ENCODE measurements at places on chromosomes 13 and 19. TPM values are rescaled to one million over a fixed set of nuclear protein-coding genes. Genes with fewer than 3 reads are reported as not detected.

Gene MYADM
- total RNA-seq, result 24.8 TPM

Gene MBD3L1
- not detected for total RNA-seq

Gene PSG11
- not detected for total RNA-seq

Gene ZNF765
- total RNA-seq, result 3.5 TPM

Gene EHD2
- total RNA-seq, result 124 TPM

Gene TMEM255B
- 0.42 TPM for total RNA-seq

Gene CDX2
- not detected for total RNA-seq

Gene GAMT
- total RNA-seq, result 31.1 TPM

Gene ZNF726
- 3.1 TPM for total RNA-seq

Gene LILRA5
- total RNA-seq, result not detected

Gene TMEM190
- total RNA-seq, result not detected

Gene C19orf85
- total RNA-seq, result not detected

Gene GPC6
- total RNA-seq, result 4.1 TPM

Gene TUBGCP3
- total RNA-seq, result 13.6 TPM

Gene STOML3
- total RNA-seq, result not detected

Gene NLRP11
- total RNA-seq, result not detected

Gene GJB2
- 669 TPM for total RNA-seq

Gene KIR2DL1
- total RNA-seq, result not detected

Gene ZSCAN5C
- not detected for total RNA-seq

Gene TRAPPC5
- total RNA-seq, result 131 TPM

Gene CRLF1
- 2.4 TPM for total RNA-seq

Gene SLITRK1
- total RNA-seq, result not detected

Gene CRYL1
- 51.6 TPM for total RNA-seq

Gene NOVA2
- total RNA-seq, result not detected

Gene OSCAR
- total RNA-seq, result 0.21 TPM

Gene F10
- not detected for total RNA-seq

Gene WDR87
- not detected for total RNA-seq

Gene DLL3
- 1.4 TPM for total RNA-seq

Gene STARD13
- 3.0 TPM for total RNA-seq

Gene CACNG6
- not detected for total RNA-seq

Gene CELF5
- total RNA-seq, result not detected

Gene CCL25
- not detected for total RNA-seq

Gene SLC25A42
- 4.0 TPM for total RNA-seq

Gene POSTN
- total RNA-seq, result 1.8 TPM

Gene TGFBR3L
- 10.2 TPM for total RNA-seq

Gene LGALS14
- not detected for total RNA-seq

Gene CACNA1A
- not detected for total RNA-seq

Gene MAP4K1
- total RNA-seq, result not detected

Gene ZNF441
- total RNA-seq, result 2.6 TPM

Gene SULT2B1
- 60.3 TPM for total RNA-seq

Gene SPACA4
- total RNA-seq, result not detected

Gene SMIM44
- total RNA-seq, result not detected

Gene ZNF558
- 14.9 TPM for total RNA-seq

Gene GFY
- not detected for total RNA-seq

Gene PCSK4
- total RNA-seq, result 0.28 TPM

Gene PGLYRP2
- total RNA-seq, result not detected

Gene ZSCAN4
- not detected for total RNA-seq

Gene AXL
- total RNA-seq, result 87.1 TPM
